ENCODE measurements at places on chromosomes 16 and 17. TPM values are rescaled to one million over a fixed set of nuclear protein-coding genes. Genes with fewer than 3 reads are reported as not detected.

The RILP gene
- 3.0 TPM for total RNA-seq

The CBFA2T3 gene
- 2.7 TPM for total RNA-seq

The SDR42E2 gene
- not detected for total RNA-seq

The CACNG4 gene
- total RNA-seq: 0.38 TPM

The KRT24 gene
- 5.5 TPM for total RNA-seq

The CDH5 gene
- 6.5 TPM for total RNA-seq

DNA sequence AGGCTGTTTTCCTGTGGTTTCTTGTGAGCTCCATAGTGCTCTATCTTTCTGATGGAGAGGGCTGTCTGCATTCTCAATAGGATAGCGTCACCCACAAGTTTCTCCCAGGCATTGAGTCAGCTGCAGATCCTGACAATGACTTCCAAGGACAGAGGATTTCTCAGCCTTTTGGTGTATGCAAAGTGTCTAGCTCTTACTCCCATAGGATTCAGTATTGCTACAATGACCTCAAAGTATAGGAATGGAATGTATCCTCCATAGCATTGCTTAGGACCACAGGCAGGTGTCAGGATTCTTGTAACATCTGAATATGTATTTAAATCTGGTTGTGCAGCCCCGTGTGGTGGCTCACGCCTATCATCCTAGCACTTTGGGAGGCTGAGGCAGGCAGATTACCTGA lies 32.3 kb downstream of the SMIM36 start:
- DNase-seq: no peak

- DNase-seq: no peak
Measured at GRCh38 chr17:66369830-66370229, 67.4 kb downstream of the PRKCA start.

GRCh38 chr17:17359271-17359670 lies 56.1 kb downstream of the NT5M start:
- no peak for DNase-seq

DNA sequence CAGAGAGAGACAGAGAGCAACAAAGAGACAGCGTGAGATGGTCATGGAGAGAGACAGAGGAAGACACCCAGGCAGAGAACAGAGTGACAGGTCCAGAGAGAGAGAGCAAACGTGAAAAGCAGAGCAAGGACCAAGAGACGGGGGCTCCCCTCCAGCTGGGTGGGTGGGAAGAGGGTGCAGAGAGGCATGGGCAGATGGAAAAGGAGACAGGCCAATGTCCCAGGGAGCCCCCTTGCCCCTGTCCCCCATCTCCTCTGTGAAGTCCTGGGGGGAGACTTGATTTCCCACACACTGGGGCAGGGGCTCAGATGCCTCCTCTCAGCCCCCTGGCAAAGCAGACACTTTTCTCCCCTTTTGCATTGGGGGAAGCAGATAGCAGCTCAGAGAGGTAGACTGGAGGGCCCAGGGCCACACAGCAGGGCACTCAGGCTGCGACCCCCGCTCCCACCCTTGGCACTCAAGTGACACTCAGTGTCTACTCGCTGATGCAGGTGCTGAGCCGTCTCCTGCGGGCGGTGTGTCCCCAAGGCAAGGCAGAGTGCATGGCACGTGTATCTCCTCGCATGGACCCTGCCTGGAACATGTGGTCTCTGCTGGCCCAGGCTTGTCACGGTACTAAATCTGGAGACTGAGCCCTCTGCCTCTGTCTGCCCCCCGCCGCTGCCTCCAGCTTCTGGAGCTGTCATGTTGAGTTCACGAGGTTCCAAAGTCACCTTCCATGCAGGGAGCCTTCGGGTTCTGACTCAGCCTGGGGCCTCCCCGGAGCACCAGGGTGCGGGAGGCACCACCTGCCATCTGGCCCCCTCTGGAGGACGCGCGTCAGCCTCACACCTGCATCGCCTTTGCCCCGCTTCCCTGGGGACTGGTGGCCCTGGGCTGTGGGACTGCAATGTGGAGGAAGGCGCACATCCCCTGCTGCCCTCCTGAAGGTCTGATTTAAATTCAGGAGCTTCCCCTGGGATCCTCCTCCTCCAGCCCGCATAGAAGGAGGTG lies 215.9 kb upstream of the GSE1 start:
- DNase-seq: no peak

- DNase-seq: no peak
Measured at GRCh38 chr17:45660474-45660873, 123.6 kb upstream of the CRHR1 start.

DNA sequence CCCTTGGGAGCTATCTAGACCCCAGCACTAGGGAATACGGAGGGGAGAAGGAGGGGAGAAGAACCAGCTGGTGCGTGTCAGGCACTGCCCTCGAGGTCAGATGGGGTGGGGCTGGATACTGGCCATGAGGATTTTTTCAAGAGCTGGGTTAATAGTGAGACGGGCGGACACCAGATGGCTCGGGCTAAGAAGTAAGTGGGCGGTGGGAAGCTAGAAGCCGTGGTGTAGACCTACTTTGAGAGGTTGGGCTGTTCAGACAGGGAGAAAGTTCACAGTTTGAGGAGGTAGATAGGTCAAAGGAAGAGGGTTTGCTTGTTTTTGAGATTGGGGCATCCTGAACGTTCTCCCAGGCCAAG lies 303.8 kb downstream of the SEC14L1 start:
- no peak for DNase-seq

DNA sequence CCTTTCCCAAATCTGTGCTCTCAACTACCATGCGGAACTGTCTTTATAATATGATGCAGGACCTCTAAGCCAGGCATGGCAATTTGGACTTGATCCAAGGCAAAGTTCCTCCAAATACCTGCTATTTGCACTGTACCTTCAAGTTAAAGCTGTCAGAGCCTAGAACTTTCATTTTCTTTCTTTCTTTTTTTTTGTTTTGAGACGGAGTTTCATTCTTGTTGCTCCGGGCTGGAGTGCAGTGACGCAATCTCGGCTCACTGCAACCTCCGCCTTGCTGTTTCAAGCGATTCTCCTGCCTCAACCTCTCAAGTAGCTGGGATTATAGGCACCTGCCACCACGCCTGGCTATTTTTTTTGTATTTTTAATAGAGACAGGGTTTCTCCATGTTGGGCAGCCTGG lies 51.7 kb downstream of the ARHGAP27 start:
- DNase-seq: no peak

DNA sequence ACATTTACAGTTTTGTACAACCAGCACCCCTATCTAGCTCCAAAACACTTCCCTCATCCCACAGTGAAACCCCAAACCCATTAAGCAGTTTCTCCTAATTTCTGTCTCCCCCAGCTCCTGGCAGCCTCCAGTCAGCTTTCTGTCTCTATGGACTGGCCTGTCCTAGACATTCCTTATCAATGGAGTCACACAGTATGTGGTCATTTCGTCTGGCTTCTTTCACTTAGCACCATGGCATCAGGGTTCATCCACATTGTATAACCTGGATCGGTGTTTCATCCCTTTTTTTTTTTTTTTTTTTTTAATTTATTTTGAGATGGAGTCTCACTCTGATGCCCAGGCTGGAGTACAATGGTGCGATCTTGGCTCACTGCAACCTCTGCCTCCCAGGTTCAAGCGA lies 68.5 kb downstream of the ZDHHC7 start:
- no peak for DNase-seq

DNA sequence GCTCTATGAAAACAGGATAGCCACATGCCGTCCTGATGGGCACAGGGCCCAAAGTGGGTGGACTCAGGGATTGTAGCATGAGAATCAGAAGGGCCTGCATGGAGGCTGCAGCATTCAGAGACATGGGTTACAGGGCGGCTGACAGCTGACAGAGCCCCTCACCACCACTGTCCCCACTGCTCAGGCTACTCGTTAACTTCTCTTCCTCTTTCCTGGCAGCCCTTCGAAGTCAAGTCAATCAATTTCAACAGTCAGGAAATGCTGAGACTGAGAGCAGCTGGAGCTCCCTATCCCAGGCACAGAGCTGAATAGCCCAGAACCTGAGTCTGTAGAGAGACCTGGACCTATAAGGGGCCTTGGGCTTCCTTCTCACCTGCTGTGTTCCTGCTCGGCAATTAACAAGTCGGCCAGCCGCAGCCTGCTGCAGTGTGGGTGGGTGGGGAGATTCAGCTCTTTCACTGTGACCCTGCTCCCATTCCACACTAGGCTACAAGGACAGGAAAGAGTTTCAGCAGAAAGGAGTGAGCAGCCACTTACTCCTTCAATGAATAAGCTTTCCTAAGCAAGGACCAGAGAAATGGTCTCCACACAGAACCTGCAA lies 76.9 kb downstream of the TEX14 start:
- DNase-seq: no peak

DNA sequence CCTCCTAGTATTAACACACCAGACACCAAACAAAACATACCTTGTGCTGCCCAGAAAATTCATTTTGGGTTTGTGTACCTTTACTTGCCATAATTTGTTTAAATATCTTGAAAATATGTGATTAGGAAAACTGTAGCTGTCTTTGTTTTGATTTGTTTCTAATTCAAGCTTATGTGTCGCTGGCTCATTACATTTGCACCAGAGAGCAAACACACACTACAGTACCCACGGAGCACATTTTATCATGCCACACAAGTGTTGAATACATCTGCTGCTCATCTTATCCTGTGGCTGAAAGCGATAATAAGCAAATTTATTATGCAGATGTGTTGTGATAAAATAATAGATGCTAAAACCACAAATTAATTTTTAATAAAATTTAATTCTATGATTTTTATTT lies 63.1 kb downstream of the SPAG9 start:
- DNase-seq: no peak

GRCh38 chr17:60926466-60927183 lies 249.0 kb downstream of the BCAS3 start:
- DNase-seq: no peak

- DNase-seq: no peak
Measured at GRCh38 chr16:88195911-88196465, 186.8 kb upstream of the ZNF469 start.

DNA sequence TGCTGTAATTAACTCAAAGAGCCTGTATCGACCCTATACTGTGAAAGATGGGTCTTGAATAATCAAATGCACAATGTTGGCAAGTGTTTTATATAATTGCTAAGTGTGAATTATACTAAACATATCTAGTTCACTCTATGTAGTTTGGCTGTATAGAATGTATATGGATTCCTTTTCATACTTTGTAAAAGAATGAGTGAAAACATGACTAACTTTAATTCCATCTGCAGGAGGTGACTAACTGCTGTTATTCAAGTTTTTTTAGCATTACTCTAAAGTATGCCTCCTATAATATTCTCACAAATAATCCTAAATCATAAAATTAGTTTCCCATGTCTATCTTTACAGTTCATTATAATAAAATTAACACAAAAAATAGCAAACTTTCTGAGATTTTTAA lies 394.0 kb upstream of the MON1B start:
- no peak for DNase-seq

- no peak for DNase-seq
Measured at GRCh38 chr17:29716566-29716965, 93.9 kb upstream of the CORO6 start.

DNA sequence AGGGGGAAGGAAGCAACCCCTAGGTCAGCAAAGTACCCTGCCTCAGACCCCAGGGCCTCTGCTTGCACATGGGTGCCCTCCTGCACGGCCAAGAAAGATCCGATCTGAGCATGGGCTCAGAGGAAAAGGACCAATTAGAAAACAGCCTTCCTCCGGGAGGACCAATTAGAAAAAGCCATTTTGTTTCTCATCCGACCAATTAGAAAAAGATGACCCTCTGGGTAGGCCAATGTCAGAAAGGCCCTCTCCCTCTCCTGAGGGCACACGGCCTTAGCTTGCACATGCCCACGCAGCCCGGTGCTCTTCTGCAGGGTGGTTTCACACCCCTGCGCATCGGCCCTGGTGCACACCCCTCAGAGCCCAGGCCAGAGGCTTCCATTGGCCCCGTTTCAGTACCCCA lies 5.1 kb upstream of the CISD3 start:
- DNase-seq: no peak

- no peak for DNase-seq
Measured at GRCh38 chr17:75152922-75153779, 1.2 kb downstream of the JPT1 start.

- no peak for DNase-seq
Measured at GRCh38 chr16:48818257-48818656, 208.3 kb upstream of the N4BP1 start.
